ENCODE measurements at places on chromosomes 6 and 20. TPM values are rescaled to one million over a fixed set of nuclear protein-coding genes. Genes with fewer than 3 reads are reported as not detected.
A peak's percentile ranks its signal among the peaks of the same experiment; 100 is the strongest.

DNA sequence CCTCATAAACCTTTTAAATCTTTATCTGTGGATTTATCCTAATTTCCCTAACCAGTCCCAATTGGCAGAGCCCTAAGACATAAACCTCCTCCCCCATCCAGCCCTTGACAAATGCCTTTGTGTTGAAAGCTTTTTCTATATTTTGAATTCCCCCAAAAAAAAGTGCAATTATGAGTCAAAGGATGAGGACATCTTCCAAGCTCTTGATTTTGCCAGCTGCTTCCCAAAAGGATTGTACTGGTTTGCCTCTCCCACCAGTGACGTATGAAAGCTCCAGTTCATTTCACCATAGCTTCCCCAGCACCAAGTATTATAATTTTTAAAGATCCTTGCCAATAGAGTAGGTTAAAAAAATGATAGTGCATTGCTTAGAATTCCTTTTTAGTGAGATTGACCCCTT, 38.9 kb downstream of the SIRPA start:
- peak overlapping the region; percentile 64 for H3K27ac ChIP-seq
- H3K4me1 ChIP-seq = peaks cover 23% of the 10 kb centered on the region
- no peak overlapping the region for H3K4me3 ChIP-seq
- no peaks in the 10 kb centered on the region for H3K36me3 ChIP-seq
- no peak for DNase-seq
- no peaks in the 10 kb centered on the region for H3K27me3 ChIP-seq

DNA sequence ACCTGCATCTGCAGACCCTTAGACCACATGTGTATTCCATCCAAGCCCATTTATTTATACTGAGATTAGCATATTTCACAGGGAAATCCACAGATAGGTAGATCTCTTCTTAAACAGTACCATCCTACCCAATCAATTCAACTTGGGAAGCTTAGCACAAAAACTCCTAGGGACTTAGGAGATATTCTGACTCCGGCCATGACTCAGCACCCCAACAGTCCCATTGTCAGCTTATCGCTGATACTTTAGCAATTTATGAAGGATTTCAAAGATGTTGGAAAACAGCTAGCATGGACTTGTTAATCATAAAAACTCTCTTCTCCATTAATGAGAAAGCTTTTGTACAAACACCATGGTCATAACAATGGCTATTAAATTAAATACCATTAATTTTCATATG, 236.2 kb upstream of the PREP start:
- H3K4me1 ChIP-seq = peaks cover 3% of the 10 kb centered on the region
- no peaks in the 10 kb centered on the region for H3K36me3 ChIP-seq
- H3K27me3 ChIP-seq = no peaks in the 10 kb centered on the region
- H3K27ac ChIP-seq = no peak overlapping the region
- DNase-seq = no peak

- H3K36me3 ChIP-seq = peaks cover 28% of the 10 kb centered on the region
- H3K4me1 ChIP-seq = peaks cover 76% of the 10 kb centered on the region
- DNase-seq = no peak
- peak overlapping the region; percentile 49 for H3K27ac ChIP-seq
- H3K4me3 ChIP-seq = no peak overlapping the region
Measured at GRCh38 chr20:17645010-17645409, 37.0 kb downstream of the RRBP1 start.

- no peaks in the 10 kb centered on the region for H3K4me1 ChIP-seq
- H3K27me3 ChIP-seq = no peaks in the 10 kb centered on the region
- no peak for DNase-seq
- H3K36me3 ChIP-seq = no peaks in the 10 kb centered on the region
Measured at GRCh38 chr6:72712910-72713309, 91.0 kb downstream of the KCNQ5 start.

KCNK5 gene
- total RNA-seq = 3.7 TPM

DNA sequence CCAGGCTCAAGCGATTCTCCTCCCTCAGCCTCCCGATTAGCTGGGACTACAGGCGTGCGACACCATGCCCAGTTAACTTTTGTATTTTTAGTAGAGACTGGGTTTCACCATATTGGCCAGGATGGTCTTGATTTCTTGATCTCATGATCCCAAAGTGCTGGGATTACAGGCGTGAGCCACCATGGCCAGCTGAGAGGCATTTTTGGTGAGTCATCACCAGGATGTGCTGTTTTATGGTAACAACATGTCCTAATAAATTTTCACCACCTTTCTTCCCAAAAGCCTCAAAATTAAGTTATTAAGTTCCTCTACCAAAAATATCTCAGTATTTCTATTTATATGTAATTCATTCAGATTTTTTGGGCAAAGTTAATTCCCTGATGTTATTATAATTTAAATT, 53.5 kb downstream of the COL21A1 start:
- H3K4me1 ChIP-seq = no peaks in the 10 kb centered on the region
- no peak for DNase-seq
- H3K27me3 ChIP-seq = no peaks in the 10 kb centered on the region

CLVS2 gene
- total RNA-seq = 2.8 TPM

GRCh38 chr6:37514321-37514771, 14.7 kb upstream of the CCDC167 start:
- no peaks in the 10 kb centered on the region for H3K27me3 ChIP-seq
- no peak for DNase-seq
- no peaks in the 10 kb centered on the region for H3K36me3 ChIP-seq
- no peak overlapping the region for H3K27ac ChIP-seq
- no peak overlapping the region for H3K4me3 ChIP-seq
- H3K4me1 ChIP-seq = peaks cover 12% of the 10 kb centered on the region

APOM gene
- 3.6 TPM for total RNA-seq

- H3K27ac ChIP-seq = no peak overlapping the region
- no peak overlapping the region for H3K4me3 ChIP-seq
- H3K4me1 ChIP-seq = no peaks in the 10 kb centered on the region
Measured at GRCh38 chr20:34862724-34863123, 9.9 kb downstream of the GGT7 start.

- H3K27me3 ChIP-seq = no peaks in the 10 kb centered on the region
- no peak overlapping the region for H3K27ac ChIP-seq
- no peak for DNase-seq
- no peak overlapping the region for H3K4me3 ChIP-seq
- H3K36me3 ChIP-seq = no peaks in the 10 kb centered on the region
Measured at GRCh38 chr6:92879526-92879925, 539.8 kb downstream of the EPHA7 start.

- H3K27ac ChIP-seq = peak overlapping the region; percentile 93
- DNase-seq = no peak
- peaks cover 22% of the 10 kb centered on the region for H3K4me1 ChIP-seq
- peak overlapping the region; percentile 66 for H3K4me3 ChIP-seq
Measured at GRCh38 chr6:42449917-42450476, 1.7 kb downstream of the TRERF1 start.

DNA sequence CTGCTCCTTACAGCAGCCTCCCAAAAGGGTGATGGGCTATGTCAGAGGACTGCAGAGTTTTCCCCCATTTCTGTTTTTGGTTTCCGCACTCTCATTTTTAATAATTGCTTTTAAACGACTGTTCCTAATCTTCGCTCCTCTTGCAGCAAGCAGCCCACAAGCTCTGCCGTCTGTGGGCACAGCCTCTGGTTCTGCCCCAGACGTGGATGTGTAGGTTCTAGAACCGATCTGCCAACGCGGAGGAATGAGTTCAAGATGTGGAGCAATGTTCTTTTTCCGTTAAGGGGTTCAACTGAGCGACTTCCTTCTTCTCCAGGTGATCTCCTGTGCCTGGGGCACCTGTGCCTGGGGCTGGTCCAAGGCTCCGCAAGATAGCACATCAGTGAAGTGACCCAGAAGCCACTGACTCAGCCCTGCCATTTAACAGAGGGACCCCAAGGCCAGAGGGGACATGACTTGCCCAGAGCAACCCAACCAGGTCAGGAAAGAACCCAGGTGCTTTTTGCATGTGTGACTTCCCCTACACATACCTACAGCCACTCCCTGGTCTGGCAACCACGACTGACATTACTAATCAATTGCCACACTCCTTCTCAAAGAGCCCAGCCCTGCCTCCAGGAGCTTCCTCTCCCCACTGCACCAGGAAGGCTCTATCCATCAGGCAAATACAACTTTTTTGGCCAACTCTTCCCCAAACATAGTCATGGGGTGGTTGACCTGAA, 22.7 kb downstream of the PMEPA1 start:
- DNase-seq = no peak
- no peak overlapping the region for H3K27ac ChIP-seq
- no peaks in the 10 kb centered on the region for H3K27me3 ChIP-seq
- H3K36me3 ChIP-seq = no peaks in the 10 kb centered on the region

GRCh38 chr6:43926634-43927531, 156.9 kb downstream of the VEGFA start:
- no peak overlapping the region for H3K27ac ChIP-seq
- peaks cover 8% of the 10 kb centered on the region for H3K4me1 ChIP-seq
- no peak overlapping the region for H3K4me3 ChIP-seq
- H3K27me3 ChIP-seq = no peaks in the 10 kb centered on the region

UNC93A gene
- not detected for total RNA-seq

GRCh38 chr6:37931066-37931465, 111.5 kb downstream of the ZFAND3 start:
- no peaks in the 10 kb centered on the region for H3K36me3 ChIP-seq
- no peak overlapping the region for H3K27ac ChIP-seq

GRCh38 chr6:90024633-90025032, 130.4 kb downstream of the GJA10 start:
- no peaks in the 10 kb centered on the region for H3K4me1 ChIP-seq
- H3K27me3 ChIP-seq = no peaks in the 10 kb centered on the region
- no peak overlapping the region for H3K27ac ChIP-seq
- no peak overlapping the region for H3K4me3 ChIP-seq

Data from sigmoid colon (tissue), 7 donors.